ENCODE measurements at places on chromosomes 5 and 9. TPM values are rescaled to one million over a fixed set of nuclear protein-coding genes. Genes with fewer than 3 reads are reported as not detected.

- H3K27ac ChIP-seq = no peak overlapping the region
- peaks cover under 1% of the 10 kb centered on the region for H3K4me1 ChIP-seq
- DNase-seq = no peak
- no peak overlapping the region for H3K4me3 ChIP-seq
These were observed 138.0 kb downstream of the ADAMTSL1 start for GRCh38 chr9:18611971-18612370.

DNA sequence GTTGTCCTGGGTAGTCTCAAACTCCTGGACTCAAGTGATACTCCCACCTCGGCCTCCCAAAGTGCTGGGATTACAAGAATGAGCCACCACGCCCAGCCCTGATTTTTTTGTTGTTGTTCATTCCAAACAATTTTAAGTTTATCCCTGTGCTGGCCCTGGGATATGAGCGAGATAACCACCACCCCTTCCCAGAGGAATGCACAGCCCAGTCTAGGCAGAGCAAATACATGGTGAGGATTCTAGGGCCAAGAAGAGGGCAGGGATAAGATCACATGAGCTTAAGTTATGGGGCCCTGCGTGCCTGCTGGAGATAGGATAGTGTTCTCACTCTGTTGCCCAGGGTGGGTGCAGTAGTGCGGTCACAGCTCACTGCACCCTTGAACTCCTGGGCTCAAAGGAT lies 21.0 kb upstream of the TOR1B start:
- no peak overlapping the region for H3K4me3 ChIP-seq
- no peak overlapping the region for H3K27ac ChIP-seq
- H3K27me3 ChIP-seq = no peaks in the 10 kb centered on the region
- peaks cover 2% of the 10 kb centered on the region for H3K4me1 ChIP-seq

DNA sequence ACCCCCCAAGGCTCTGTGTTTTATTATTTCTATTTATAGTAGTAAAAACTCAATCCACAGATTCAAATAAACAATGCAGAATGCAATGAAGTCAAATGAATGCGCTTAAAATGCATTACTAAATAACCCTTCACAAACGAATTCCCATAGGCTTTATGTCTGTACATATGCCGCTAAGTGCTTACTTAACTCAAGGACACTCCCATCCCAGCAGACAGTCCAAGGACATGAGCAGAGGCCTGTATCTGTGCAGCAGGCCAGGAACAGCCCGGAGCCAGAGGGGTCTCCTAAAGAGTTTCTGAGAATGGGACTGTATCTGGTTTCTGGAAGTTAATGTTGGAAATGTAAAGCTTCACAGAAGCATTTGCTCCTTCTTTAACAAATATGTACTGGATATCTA lies 59.8 kb downstream of the MARCHF11 start:
- H3K4me3 ChIP-seq = no peak overlapping the region

DNA sequence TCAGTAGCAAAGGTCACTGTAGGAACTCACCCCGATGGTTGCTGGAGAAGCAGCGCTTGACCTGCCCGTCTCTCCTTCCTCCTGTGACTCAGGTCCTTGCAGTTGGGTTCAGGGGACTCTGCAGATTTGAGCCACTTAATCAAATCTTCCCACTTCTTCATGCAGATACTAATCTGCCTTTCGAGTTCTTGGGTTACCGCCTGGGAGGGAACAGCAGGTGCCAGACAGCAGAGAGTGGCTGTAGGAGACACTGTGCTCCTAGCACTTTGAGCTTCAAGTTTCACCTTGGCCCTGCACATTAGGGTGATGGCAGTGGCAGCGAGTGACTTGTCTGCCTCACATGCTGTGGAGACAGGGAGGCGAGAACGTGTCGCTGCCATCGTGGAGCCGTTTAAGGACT lies 478.3 kb downstream of the PSAT1 start:
- H3K4me1 ChIP-seq = no peaks in the 10 kb centered on the region
- H3K36me3 ChIP-seq = no peaks in the 10 kb centered on the region
- no peaks in the 10 kb centered on the region for H3K27me3 ChIP-seq
- no peak overlapping the region for H3K4me3 ChIP-seq

- H3K4me3 ChIP-seq = no peak overlapping the region
- H3K36me3 ChIP-seq = no peaks in the 10 kb centered on the region
- no peak overlapping the region for H3K27ac ChIP-seq
These were observed 73.6 kb downstream of the TLR4 start for GRCh38 chr9:117777823-117778222.

DNA sequence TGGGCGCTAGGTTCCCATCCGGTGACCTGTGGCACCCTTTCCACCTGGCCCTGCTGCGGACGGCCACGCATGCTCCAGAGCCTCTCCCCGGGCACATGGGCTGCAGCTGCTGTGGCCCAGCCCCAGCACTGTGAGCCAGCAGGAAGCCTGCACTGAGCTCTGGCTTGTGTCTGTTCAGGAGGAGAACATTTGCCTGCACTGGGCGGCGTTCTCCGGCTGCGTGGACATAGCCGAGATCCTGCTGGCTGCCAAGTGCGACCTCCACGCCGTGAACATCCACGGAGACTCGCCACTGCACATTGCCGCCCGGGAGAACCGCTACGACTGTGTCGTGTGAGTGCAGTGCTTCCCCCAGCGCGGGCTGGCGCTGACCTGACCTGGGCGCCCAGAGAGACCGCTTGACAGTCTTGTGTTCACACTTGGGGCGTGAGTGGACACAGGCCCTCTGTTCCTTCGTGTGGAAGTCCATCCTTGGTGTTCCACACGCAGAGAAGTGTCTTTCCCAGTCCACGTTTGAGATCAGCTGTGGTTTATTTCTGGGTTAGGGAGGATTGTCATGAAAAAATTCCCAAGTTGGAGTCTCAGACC lies 66.2 kb upstream of the CACNA1B start:
- no peaks in the 10 kb centered on the region for H3K27me3 ChIP-seq
- no peak for DNase-seq
- peaks cover 59% of the 10 kb centered on the region for H3K36me3 ChIP-seq
- no peaks in the 10 kb centered on the region for H3K4me1 ChIP-seq
- no peak overlapping the region for H3K4me3 ChIP-seq
- no peak overlapping the region for H3K27ac ChIP-seq

Gene AFAP1L1
- total RNA-seq = 22.8 TPM

DNA sequence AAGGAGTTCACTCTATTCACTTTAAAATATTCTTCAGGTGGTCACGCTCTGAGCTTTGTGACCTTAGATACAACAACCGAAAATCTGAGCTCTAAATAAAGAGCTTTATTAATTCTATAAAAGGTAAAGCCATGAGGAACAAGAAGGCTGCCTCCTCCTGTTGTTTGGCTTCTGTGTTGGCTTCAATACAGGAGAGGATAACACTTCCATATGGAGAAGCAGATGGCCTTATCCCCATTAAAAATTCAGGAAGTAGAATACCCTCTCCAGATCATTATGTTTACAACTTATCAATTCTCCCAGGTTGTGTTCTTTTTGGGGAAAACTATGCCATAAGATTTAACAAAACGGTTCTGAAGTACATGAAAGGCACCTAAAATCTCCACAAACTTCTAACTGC lies 128.4 kb downstream of the TTC39B start:
- H3K36me3 ChIP-seq = peaks cover 4% of the 10 kb centered on the region
- no peaks in the 10 kb centered on the region for H3K4me1 ChIP-seq
- no peak overlapping the region for H3K27ac ChIP-seq
- DNase-seq = no peak

Gene ITK
- total RNA-seq = 3.3 TPM

Gene PCDHGC4
- total RNA-seq = 8.7 TPM

DNA sequence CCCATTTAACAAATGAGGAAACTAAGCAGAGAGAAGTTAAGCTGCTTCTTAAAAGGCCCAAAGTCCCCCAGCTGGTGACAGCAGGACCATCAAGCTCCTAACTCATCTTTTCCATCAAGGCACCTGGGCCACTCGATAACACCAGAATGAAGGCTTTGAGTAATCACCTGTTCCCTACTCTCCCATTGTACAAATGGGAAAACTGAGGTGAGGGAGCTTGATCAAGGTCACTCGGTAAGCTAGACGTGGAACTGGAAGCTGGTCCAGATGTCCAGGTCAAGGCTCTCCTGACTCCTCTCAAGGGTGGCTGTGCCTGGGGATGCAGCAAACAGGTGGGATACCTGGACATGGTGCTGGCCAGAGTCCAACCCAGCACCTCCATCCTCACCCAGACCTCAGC lies 90.6 kb upstream of the SHB start:
- peaks cover 2% of the 10 kb centered on the region for H3K27me3 ChIP-seq
- no peak for DNase-seq
- no peaks in the 10 kb centered on the region for H3K4me1 ChIP-seq
- no peaks in the 10 kb centered on the region for H3K36me3 ChIP-seq
- H3K4me3 ChIP-seq = no peak overlapping the region

DNA sequence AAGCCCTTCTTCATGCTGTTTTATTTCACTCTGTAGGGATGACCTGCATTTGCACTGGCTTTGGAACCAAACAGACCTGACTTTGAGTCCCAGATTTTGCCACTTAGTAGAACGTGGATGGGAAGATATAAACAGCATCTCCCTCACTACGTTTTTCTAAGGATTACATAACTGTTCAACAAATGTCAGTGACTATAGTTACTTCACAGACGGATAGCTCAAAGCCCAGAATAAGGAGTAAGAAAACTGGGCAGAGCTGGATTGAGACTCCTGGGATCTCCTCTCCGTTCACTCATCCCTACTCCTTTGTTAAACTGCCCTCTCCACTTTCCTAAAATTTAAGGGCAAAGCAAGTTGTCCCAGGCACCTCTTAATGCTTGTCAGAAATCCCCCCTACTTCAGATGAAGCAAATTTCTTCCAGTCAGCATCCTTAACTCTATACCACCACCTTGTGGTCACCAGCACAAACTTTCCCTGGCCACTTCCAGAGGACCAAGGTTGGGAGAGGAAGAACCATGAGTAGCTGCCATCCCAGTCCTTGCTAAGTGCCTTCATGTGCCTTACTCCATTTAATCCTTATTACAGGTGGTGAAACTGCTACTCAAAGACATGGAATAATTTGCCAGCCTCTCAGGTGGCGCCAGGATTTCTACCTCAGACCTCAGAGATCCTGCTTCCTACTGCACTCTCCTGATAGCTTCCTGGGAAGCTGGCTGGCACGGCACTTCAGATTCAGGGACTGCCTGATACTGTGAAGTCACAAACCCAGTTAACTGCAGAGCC lies 38.4 kb downstream of the EGR1 start:
- H3K36me3 ChIP-seq = peaks cover 15% of the 10 kb centered on the region
- no peaks in the 10 kb centered on the region for H3K27me3 ChIP-seq
- H3K4me1 ChIP-seq = no peaks in the 10 kb centered on the region
- no peak overlapping the region for H3K4me3 ChIP-seq
- H3K27ac ChIP-seq = peak overlapping the region; percentile 17

Gene MUSK
- 0.64 TPM for total RNA-seq

DNA sequence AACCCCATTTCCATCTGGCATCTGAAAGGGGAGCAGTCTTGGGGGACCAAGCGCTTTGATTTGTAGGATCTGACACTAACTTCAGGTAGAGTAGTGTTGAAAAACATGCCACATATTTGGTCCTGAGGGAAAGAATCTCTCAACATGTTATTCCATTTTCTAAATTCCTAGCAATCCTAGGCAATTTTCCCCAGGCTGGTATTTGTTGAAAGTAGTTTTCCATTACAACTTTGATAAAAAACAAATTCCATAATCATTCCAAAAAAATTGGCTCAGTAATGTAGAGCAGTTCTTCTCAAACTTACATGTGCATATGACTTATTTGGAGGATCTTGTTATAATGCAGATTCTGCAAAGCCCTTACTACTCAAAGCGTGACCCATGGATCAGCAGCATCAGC lies 477.9 kb downstream of the ACTL7B start:
- no peak for DNase-seq
- no peaks in the 10 kb centered on the region for H3K36me3 ChIP-seq
- no peaks in the 10 kb centered on the region for H3K27me3 ChIP-seq
- no peaks in the 10 kb centered on the region for H3K4me1 ChIP-seq
- no peak overlapping the region for H3K27ac ChIP-seq
- H3K4me3 ChIP-seq = no peak overlapping the region

DNA sequence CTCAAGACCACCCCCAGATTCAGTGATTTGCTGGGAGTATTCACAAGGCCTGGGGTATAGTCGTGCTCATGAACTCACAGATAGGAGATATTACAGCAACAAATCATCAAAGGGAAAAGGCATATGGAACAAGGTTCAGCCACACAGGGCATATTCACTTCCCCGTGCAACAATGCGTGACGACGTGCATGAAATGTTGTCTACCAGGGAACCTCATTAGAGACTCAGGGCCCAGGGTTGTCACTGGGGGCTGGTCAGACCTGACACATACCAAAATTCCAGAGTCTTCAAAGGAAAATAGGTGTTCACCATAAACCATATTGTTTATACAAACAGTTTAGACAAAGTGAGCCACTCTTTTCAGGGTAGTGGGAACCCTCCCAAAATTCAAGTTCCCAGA lies 212.4 kb downstream of the RFK start:
- no peak for DNase-seq
- no peaks in the 10 kb centered on the region for H3K4me1 ChIP-seq
- peaks cover 3% of the 10 kb centered on the region for H3K36me3 ChIP-seq
- no peaks in the 10 kb centered on the region for H3K27me3 ChIP-seq
- no peak overlapping the region for H3K27ac ChIP-seq
- no peak overlapping the region for H3K4me3 ChIP-seq

Gene TMC1
- total RNA-seq = 0.21 TPM

DNA sequence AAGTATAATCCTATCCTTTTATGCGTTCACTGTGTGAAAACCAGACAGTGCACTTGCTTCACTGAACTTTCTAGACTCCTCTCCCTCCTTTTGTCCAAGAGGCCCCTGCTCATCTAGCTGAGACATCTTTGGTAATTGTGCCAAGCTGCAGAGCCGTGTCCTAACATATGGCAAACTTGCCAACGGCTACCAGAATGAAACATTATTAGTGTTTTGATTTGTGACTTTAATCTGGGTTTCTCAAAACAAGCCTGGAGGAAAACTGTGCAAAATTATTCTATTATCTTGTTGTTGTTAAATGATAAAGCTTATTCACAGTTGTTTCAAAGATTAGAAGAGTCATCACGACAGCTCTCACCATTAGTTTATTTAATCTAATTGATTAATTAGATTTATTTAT lies 79.0 kb upstream of the RETREG1 start:
- H3K27ac ChIP-seq = no peak overlapping the region
- H3K27me3 ChIP-seq = no peaks in the 10 kb centered on the region
- H3K4me3 ChIP-seq = no peak overlapping the region
- H3K4me1 ChIP-seq = no peaks in the 10 kb centered on the region
- DNase-seq = no peak
- H3K36me3 ChIP-seq = peaks cover 27% of the 10 kb centered on the region

GRCh38 chr9:134870301-134870694 lies 10.3 kb upstream of the FCN2 start:
- no peaks in the 10 kb centered on the region for H3K36me3 ChIP-seq
- H3K4me1 ChIP-seq = peaks cover 20% of the 10 kb centered on the region
- H3K27me3 ChIP-seq = no peaks in the 10 kb centered on the region

Gene IFNA21
- total RNA-seq = not detected

DNA sequence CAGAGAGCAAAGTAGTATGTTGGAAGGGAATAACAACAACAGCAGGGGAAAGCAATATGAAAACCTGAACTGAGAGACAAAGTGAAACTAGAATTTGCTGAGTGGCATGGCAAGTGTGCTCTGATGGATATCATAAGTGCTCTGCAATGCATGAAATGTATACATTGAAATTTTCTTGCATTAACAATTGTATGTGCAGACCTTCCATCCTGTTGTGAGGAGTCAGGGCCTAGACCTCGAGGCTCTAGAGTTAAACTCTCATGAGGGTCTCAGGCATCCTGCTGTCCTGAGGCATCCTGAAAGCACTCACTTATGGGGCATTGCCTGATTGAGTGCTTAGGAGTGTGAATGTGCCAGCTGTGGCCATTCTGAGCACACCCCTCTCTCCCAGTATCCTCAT lies 1.1 kb downstream of the ECM2 start:
- peak; percentile 76 for DNase-seq
- H3K4me3 ChIP-seq = no peak overlapping the region
- no peaks in the 10 kb centered on the region for H3K36me3 ChIP-seq
- peak overlapping the region; percentile 13 for H3K27ac ChIP-seq
- no peaks in the 10 kb centered on the region for H3K27me3 ChIP-seq

GRCh38 chr5:141717043-141717442 lies 35.0 kb upstream of the ARAP3 start:
- no peak for DNase-seq
- H3K4me3 ChIP-seq = no peak overlapping the region
- H3K4me1 ChIP-seq = no peaks in the 10 kb centered on the region
- H3K27ac ChIP-seq = no peak overlapping the region
- H3K36me3 ChIP-seq = no peaks in the 10 kb centered on the region
